ENCODE measurements at places on chromosomes 12 and 14.

DNA sequence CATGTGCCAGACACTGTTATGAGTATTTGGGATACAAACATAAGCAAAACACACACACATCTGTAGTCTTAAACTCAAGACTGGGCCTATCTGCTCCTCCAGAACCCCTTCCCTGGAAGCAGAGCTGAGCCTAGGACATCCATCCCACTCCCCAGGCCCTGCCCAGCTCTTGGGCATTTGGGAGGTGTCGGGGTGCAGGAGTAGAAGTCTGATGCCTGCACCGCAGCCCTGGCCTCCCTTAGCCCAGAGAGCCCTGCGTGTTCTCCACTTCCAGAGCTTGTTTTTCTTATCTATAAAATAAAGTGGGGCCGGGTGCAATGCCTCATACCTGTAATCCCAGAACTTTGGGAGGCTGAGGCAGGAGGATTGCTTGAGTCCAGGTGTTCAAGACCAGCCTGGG is 11.7 kb downstream of the HSP90AA1 start:
- no peak for DNase-seq

GRCh38 chr14:50998612-50999011 is 54.3 kb upstream of the PYGL start:
- DNase-seq, result no peak

GRCh38 chr14:100844421-100844820 is 18.5 kb downstream of the MEG3 start:
- DNase-seq, result no peak

DNA sequence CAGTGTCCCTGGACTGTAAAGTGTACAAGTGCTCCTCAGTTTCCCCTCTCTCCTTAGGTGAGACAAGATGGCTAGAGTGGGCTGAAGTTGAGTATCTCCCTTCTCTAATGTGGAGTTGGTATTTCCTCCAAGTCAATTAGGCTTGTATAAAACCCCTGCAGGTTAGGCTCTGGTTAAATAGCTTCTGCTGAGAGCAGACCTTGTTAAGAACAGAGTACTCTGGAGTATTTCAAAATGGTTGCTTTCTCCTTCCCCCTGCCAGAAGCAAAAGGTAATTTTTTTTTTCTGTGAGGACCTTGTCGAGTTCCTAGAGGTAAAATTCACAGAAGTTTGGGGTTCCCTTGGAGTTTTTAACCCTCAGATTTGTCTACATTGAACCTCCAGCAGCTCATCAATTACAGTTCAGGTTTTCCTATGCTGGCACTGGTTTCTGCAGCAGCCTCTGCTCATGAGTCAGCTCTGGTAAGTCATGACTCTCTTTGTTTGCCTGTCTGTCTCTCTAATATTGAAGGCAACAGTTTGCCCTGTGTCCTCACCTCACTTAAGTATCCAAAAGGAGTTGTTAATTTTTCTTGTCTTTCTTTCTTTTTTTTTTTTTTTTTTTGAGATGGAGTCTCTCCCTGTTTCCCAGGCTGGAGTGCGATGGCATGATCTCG is 27.8 kb upstream of the GLIPR1 start:
- DNase-seq, result no peak

DNA sequence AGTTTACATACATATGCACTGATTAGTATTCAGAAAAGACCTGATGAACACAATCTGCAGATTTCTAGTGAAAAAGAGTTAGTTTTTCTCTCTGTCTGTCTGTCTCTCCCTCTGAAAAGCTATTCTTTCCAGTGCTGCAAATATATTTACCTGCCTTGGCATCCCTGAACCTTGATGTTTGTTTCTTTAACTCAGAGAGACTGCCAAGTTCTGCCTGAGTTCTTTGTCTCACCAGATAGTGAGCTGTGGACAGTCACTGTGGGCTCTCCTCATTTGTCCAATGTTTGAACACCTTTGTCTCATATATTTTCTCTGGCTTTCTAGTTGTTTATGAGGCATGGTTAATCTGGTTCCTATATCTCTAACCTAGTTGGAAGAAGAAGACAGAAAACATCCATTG is 250.4 kb downstream of the SOX5 start:
- DNase-seq, result no peak

GRCh38 chr12:49664167-49664566 is 40.8 kb downstream of the PRPF40B start:
- DNase-seq, result no peak
